Renal cortical epithelial cell (primary cell): ENCODE measurements at places on chromosomes 7 and 10.
A peak's percentile ranks its signal among the peaks of the same experiment; 100 is the strongest.

- no peak for DNase-seq
Observed at GRCh38 chr7:50153148-50153547, 60.1 kb upstream of the ZPBP start.

- peak; percentile 80 for DNase-seq
Observed at GRCh38 chr7:121286742-121287734, 41.8 kb upstream of the WNT16 start.

DNA sequence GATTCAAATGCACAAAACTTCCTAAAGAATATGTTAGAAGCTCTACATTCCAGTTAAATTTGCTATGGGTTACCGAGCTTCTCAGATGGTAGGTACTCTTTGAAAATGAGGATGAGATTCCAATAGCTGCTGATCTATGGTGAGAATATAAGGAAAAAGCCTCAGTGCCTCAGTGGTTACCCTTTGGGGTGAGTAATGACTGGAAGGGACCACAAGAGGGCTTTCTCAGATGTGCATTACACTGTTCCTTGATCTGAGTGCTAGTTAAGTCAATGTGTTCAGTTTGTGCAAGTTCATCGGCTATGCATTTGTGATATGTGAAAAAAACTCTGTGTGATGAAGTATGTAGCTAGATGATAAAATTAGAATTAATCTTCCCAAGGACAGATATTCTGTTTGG, 3.5 kb downstream of the NRCAM start:
- DNase-seq: peak; percentile 47

GRCh38 chr10:82208726-82209125, 333.7 kb downstream of the NRG3 start:
- DNase-seq: no peak

DNA sequence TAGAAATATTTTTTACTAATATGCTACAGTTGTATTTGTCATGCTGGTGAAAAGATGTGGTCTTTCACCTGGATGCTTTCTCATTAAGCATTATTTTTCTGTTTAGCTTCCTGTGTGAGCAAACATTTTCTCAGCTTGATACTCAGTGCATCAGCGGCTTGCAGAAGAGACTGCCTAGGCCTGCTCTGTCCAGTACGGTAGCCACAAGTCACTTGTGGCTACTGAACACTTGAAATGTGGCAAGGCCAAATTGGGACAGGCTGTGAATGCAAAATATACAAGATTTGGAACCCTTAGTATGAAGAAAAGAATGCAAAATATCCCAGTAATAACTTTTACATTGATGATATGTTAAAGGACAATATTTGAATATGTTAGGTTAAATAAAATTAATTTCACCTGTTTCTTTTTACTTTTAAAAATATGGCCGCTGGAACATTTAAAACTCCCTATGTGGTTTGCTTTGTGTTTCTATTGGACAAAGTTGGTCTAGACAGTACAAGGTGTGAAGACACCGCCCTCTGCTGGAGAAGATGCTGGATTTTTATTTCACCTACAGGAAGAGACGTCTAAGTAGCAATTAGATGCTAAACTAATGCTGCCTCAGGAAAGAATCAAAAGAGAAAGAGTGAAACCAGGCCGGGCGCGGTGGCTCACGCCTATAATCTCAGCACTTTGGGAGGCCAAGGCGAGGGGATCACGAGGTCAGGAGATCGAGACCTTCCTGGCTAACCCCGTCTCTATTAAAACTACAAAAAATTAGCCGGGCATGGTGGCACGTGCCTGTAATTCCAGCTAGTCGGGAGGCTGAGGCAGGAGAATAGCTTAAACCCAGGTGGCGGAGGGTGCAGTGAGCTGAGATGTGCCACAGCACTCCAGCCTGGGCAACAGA, 5.3 kb downstream of the SRGN start:
- DNase-seq: peak; percentile 89

GRCh38 chr7:24456526-24457218, 116.6 kb upstream of the PALS2 start:
- peak; percentile 62 for DNase-seq

DNA sequence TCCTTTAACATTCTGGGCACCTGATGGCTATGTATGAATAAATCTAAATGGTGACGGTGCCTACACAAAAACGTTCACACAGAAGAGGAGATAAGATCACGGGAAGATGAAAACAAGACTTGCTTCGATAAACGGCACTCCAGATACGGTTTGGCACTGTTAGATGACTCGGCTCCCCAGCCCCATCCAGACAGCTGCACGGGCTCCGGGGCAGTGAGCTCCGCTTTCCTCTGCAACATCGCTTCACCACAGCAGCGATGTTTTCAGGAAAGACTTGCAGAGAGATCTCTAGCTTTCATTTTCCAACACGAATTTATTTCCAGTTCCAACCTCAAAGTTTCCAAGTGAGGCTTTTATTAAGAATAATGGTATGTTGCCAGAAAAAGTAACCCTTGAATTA, 132.1 kb downstream of the KLF6 start:
- DNase-seq: no peak

DNA sequence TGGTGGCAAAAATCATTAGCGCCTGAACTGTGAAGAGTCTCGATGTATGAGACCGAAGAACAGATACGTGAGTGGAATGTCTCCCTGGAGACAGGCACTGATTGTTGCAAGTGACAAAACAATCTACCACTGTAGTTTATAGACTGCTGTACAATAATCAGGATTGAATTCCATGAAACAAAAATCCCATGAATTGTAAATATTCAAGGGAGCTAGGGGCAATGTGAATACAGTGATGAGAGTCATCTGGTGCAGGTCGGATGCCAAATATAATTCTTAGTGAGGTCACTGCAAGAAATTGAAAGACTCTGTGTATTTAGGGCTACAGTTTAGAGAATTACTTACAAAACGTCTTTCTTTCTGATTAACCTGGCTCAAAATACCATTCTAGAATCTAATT, 594.4 kb upstream of the VSTM2A start:
- no peak for DNase-seq

DNA sequence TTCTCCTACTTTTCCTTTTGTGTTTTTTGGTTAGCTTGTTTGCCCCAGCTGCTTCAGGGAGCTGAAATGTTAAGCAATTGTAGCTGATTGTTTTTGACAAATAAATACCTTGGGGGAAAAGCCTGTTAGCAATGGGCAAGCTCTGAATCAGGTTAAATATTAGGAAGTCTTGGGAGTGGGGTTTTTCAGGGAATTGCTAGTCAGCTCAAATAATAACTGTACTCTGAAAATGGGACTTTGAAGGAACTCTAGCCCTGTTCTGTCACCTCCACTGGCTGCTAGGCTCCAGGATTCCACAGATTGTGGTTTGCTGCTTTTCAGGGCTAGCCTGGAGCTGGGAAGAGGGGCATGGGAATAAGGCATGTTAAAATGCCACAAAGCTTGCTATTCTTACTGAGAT, 39.5 kb downstream of the ADK start:
- DNase-seq: peak; percentile 75

- DNase-seq: no peak
Observed at GRCh38 chr10:100826983-100827818, 81.8 kb downstream of the PAX2 start.

DNA sequence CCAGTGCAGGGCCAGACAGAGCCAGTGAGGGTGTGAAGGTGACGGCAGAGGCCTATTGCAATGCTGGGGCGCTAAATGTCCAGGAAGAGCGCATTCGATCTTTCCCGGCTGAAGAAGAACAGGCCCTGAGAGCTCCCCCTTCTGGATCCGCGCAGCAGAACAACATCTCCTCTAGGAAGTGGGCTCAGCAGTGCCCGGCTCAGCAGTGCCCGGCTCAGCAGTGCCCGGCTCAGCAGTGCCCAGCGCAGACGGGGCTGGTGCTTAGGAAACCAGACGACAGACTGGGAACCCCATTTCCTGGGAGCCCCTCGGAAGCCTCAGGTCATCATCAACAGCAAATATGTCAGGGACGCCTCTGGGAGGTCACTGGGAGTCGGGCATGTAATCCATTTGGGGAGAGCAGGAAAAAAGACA, 4.7 kb upstream of the NOS3 start:
- peak; percentile 17 for DNase-seq

DNA sequence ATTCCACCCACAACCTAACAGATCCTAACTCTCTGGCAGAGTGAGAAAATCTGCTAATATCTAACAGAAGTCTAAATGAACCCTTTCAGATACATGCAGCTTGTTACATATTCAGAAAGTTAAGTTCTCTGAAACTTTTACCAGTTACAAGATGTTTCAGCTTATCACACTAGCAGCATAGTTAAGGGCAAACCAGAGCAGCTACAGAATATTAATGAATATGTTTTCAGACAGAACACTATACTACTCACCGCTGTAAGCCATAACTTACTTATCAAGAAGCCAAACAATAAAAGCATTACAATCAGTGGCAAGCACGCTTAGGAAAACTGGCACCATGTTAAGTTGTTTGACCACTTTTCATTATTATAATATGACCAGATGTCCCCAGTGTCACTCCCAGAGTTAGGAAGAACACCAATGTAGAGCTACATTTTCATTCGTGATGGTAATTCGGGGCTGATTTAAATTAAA, 2.7 kb downstream of the ITGB1 start:
- DNase-seq: no peak

- no peak for DNase-seq
Observed at GRCh38 chr10:104767282-104767681, 126.2 kb downstream of the SORCS3 start.
